ENCODE measurements at places on chromosomes 7 and 10.

GRCh38 chr7:44145479-44145968 lies 4.4 kb upstream of the MYL7 start:
- DNase-seq: peak; percentile 41

DNA sequence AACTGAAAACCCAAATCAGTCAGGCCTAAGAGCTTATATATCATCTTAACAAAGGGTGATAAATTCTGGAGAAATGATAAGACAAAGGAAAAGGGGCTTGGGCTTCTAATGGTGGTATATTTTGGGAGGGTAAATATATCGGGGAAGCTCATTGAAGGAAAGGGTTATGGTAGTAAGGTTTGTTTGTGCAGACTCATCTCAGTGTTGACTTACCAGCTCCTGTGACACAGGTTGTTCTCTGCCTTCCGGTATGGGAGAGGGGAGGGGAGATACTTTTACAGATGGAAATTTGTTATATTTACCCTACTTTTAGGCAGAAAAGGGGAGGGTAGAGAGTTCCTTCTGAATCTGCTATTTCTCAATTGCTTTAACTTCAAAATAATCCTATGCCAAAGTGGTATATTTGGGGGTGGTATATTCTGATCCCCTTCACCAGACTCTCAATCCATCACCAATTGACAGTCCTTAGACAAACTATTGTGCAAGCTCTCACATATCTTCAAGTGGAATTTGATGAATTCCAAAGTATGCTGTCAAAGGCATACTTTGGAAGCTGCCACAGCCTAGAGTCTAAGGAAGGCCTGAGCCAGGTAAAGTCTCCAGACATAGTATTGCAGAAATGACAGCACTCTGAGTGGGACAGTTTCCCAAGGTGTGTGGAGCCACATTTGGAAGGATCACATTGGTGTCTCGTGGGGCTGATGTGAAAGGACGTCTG lies 13.3 kb upstream of the PAPSS2 start:
- DNase-seq: no peak

DNA sequence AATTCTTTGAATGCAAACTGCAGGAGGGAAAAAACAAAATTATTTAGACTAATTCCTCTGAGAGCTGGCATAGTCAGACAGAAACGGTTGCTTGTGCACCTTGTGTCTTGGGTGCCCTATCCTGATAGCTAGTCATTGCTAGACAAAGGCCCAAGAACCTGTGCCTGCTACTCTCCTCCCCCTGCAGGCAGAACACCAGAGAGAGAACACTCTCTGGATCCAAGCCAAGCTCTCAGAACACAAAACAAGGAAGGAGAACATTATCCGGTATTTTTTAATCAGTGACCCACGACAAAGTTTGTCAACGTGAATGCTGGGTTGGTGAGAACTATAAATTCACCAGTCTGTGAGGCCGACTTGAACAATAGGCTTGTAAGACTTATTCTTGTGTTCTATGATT lies 18.8 kb upstream of the PPP1R9A start:
- no peak for DNase-seq

- no peak for DNase-seq
Measured at GRCh38 chr10:12689893-12690292, 311.6 kb downstream of the CCDC3 start.

- peak; percentile 61 for DNase-seq
Measured at GRCh38 chr7:70776627-70777101, 355.3 kb upstream of the GALNT17 start.

- DNase-seq: no peak
Measured at GRCh38 chr10:76297780-76298281, 866.4 kb downstream of the LRMDA start.

- no peak for DNase-seq
Measured at GRCh38 chr7:131536361-131536849, 20.0 kb downstream of the PODXL start.

- DNase-seq: no peak
Measured at GRCh38 chr7:4650433-4651047, 31.6 kb upstream of the FOXK1 start.

- no peak for DNase-seq
Measured at GRCh38 chr7:45028138-45028919, 28.3 kb downstream of the CCM2 start.

- no peak for DNase-seq
Measured at GRCh38 chr7:133246558-133246957, 6.3 kb upstream of the EXOC4 start.

GRCh38 chr7:37643876-37644275 lies 39.7 kb upstream of the GPR141 start:
- no peak for DNase-seq

DNA sequence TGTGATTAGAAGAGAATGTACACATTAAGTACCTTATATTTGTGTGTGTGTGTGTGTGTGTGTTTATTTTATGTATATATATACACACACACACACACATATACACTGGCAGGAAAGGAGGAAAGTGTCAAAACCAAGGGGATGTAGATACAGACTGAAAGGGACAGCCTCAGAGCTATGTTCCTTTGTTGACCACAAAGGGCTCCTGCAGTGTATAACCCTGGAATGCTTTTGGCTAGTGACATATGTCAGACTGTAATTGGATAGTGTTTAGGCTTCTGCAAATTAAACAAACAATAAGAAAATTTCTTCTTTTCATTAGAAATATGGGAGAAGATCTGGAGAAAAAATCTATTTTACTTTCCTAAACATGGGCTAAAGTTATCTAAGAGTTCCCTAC lies 15.9 kb downstream of the GBF1 start:
- no peak for DNase-seq

- no peak for DNase-seq
Measured at GRCh38 chr10:26314265-26315013, 97.9 kb downstream of the GAD2 start.

- no peak for DNase-seq
Measured at GRCh38 chr7:34886856-34887255, 150.4 kb downstream of the DPY19L1 start.

DNA sequence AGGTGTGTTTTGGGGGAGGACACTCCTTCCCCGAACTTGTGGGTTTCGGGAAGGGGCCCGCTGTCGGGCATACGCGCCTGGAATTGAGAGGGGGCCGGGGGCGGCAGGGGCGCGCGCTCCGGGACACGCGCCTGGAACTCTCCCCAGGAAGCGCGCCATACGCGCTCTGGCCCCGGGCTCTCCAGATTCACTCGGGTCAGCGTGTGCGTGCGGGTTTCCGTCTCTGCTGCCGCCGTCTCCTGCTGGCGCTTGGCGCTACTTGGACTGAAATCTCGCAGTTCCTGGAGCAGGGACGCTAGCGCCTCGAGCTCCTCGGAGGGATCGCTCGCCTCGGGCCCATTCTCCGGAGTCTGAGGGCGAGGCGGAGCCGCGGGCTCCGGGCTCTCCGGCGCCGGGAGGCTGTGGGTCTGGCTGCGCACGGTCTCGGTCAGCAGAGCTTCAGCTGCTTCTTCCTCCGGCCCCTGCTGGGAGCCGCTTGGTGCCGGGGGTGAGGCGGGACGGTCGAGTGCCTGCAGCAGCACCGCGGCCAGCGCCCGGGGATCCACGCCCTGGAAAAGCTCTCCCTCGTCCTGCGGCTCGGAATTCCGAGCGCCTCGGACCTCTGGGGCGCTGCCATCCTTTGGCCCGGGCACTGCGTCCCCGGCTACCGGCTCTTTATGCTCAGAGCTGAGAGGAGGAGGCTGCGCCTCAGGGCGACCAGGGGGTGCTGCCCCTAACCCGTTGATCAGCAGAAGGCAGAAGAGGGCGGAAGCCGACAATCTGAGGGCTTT lies 1.1 kb downstream of the VGF start:
- no peak for DNase-seq

GRCh38 chr7:30276203-30276900 lies 8.0 kb upstream of the ZNRF2 start:
- peak; percentile 65 for DNase-seq

- DNase-seq: no peak
Measured at GRCh38 chr7:95155965-95156364, 168.4 kb downstream of the PON1 start.

- no peak for DNase-seq
Measured at GRCh38 chr7:94099679-94100078, 95.5 kb upstream of the BET1 start.

DNA sequence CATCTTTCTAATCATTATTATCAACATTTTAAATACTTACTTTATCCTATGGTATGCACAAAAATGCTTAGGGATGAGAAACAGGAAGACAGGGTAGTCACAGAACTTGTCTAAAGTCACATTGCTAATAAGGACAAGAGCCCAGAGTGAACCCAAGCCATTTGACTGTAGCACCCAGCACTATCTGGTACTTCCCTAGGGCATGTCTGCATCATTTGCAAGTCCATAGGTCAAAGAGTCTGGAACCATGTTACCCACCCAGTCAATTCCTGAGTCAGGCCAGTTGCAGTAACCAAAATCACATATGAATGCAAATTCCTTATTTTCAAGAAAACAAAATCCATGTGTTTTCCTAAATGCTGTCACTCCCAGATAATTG lies 19.1 kb downstream of the ASAH2 start:
- no peak for DNase-seq

DNA sequence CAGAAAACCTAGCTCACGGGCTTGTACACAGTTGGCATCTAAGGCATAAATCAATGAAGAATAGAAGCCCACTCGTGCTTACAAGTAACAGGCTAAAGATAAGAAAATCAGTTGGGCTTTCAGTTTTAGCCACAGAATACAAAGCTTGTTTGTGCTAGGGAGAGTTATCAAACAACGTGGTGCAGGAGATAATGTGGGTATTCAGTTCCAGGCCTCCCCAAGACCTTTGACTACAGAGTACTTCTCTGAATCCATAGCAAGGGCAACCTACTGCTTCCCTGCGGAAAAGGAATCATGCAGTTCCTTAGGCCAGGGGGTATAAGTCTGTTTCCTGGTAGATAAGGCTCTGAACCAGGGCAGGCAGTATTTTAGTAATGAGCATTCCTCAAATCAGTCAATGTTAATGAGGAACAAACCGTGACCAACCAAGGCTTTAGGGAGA lies 219.5 kb upstream of the CSTF2T start:
- DNase-seq: no peak

DNA sequence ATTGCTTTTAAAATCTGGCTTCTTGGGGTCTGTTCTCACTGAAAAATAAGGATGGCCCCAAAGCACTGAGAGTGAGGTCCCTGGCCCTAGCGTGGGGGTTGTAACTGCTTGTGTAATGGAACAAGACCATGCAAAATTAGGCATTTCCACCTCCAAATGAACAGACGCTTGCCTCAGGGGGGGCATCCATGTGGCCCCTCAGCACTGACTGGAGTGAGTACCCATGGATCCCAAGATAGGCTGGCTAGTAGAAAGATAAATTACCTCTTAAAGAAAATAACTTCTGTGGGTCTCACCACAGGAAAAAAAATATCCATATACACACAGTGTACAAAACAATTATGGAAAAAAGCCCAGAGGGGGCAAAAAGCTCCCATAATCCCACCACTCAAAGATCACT lies 15.2 kb upstream of the CPA1 start:
- no peak for DNase-seq

DNA sequence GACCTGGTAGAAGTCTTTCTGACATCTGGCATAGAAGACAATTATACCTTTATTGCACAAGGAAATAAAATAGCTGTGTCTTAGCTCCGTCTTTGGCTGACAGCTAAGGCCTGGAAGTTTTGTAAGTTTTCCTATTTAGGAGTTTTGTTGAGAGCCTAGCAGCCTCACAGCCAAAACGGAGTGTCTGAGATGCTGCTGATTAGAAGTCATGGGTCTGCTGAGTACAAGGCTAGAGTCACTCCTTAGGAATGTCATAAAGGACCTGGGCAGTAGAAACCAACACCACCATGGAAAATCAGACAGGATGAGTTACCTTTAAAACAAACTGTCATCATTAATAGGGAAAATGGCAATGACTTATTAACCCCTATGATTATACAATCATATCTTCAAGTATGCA lies 442.5 kb downstream of the KCNMA1 start:
- DNase-seq: no peak

- DNase-seq: peak; percentile 51
Measured at GRCh38 chr7:147245274-147245673, 1128.7 kb downstream of the CNTNAP2 start.

GRCh38 chr10:99429517-99430095 lies 818 bp downstream of the GOT1 start:
- DNase-seq: no peak

GRCh38 chr10:53135213-53135896 lies 362.8 kb upstream of the MBL2 start:
- DNase-seq: no peak

DNA sequence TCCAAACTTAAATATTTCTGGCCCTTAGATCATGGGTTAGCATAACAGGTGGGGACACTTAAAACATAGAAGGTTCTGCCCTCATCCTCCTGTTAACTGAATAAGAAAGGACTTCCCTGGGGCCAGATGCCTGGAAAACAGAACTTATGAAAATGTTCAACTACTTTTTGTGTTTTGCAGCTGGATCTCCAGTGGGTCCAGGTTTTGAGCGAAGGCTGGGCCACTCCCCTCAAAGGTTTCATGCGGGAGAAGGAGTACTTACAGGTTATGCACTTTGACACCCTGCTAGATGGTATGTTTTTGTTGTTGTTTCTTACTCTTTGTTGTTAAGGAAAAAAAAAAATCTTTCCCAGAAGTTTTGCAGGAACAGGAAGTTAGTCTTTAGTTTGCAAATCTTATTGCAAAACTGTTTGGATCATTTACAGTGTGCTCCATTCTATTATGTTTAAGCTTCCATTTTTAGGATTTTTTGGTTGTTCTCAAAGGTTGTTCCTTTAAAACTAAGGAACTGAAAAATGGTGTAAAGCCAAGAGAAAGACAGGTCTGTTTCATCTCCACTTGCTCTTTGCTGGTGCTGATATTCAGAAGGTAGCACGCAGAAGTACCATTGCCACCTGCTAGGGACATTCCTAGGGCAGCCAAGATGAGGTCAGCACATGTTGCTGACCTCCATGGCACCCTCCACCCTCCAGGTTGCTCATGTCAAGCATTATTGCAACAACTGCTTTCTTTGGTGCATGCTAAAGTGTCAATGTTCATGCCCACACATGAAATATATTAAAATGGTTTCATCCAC lies 56.1 kb downstream of the PAPSS2 start:
- no peak for DNase-seq

DNA sequence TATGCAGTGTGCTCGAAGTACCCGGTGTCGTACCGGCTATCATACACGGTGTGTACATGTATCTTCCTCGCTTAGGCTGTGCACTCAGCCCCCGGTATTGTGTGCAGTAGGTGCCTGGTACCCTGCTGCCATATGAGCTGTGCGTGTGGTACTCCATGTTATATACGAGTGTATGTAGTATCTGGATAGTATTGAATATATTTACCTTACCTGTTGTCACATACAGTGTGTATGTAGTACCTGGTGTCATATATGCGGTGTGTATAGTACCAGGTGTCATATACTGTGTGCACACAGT lies 1.2 kb downstream of the ZMYND11 start:
- DNase-seq: no peak

All from activated CD4-positive, alpha-beta T cell treated with anti-CD3 and anti-CD28 coated beads, Interleukin-2, Interleukin-6, amounts not matched to agents 100 ng/mL and 50 ng/mL, durations not matched to agents 16 hours and 8 hours (primary cell).